ENCODE measurements at places on chromosomes 11 and 22. TPM values are rescaled to one million over a fixed set of nuclear protein-coding genes. Genes with fewer than 3 reads are reported as not detected.

GRCh38 chr11:87180742-87181141, 143.0 kb downstream of the TMEM135 start:
- no peak for DNase-seq

The OR2D2 gene
- polyA plus RNA-seq, result 0.09 TPM

The OR52N4 gene
- not detected for polyA plus RNA-seq

DNA sequence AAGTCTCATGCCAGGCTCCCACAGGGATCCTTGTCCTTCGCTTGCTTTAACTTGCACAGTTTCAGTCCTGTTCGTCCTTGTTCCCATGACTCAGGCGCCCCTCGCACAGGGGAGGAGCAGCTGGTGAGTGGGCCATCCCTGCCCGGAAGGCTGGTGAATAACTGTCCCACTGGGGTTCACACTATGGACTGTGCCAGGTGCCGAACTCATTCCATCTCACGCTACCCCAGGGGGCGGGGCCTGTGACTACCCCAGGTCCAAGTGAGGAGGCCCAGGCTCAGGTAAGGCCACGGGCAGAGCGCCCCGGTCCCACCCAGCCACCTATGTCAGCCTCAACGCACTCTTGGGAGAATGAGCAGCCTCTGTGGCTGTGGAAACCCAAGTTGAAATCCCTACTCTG, 7.2 kb upstream of the CARD10 start:
- DNase-seq, result no peak

- DNase-seq, result no peak
These were observed at the start of gene BCR for GRCh38 chr22:23180301-23180892. Gene BCR (plus strand): TSS chr22:23180509. CDS start chr22:23180961, 452 bp downstream.

GRCh38 chr11:70511345-70511744, 113.0 kb downstream of the CTTN start:
- DNase-seq, result no peak

The SC5D gene
- 62.7 TPM for polyA plus RNA-seq

- DNase-seq, result no peak
These were observed 12.3 kb downstream of the PDGFD start for GRCh38 chr11:104151404-104152204.

GRCh38 chr11:96127596-96127959, 203.7 kb upstream of the MTMR2 start:
- no peak for DNase-seq

DNA sequence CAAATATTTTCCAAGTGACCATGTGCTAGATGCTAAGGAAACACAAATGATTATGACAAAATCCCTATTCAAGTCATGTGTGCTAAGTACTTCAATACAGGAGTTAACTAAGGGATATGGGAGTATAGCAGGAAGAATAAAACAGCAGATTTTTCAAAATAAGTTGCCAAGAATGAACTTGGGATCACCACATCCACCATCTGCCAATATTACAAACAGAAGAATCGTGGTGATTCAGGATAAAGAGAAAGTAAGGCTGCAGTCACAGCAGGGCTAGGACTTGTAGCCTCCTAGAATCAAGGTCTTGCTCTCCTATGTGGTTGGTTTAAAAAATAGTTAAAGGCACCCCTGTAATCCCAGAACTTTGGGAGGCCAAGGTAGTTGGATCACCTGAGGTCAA, 34.3 kb downstream of the MRTFA start:
- no peak for DNase-seq

The SLC16A8 gene
- polyA plus RNA-seq, result 0.11 TPM

- DNase-seq, result no peak
These were observed 19.0 kb downstream of the CYTH4 start for GRCh38 chr22:37301144-37301830.

DNA sequence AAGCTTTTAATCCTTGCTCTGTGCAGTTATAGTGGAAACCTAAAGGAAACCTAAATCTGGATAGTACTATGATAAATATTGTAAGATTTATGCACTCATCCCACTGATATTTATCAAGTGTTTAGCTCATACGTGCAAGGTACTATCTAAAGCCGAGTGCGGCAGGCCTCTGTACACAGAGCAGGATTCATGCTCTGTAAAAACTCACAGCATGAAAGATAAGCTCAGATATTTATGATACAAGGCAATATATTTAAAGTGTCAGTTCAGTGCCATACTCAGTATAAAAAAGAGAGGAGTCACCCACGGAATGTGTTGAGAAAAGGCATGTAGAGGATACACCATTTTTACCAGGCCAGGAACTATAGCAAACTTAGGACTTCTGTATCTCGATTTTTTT, 66.2 kb downstream of the MAML2 start:
- no peak for DNase-seq

DNA sequence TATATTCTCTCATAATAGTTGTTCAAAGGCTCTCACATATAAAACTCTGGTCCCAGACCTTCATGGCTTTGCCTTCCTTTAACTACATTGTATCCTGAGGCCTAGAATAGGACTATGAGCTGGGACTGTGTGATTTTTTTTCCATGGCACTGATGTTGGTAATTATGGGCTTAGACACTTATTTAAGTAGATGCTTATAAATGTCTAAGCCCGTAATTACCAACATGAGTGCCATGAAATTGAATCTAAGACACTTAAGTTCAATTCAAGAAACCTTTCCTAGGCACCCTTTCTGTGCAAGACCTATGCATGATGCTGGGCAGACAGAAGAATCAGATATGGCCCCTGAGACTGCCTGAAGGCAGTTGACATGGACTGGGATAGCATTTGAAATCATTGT, 63.0 kb downstream of the P4HA3 start:
- DNase-seq, result no peak

- no peak for DNase-seq
These were observed 36.0 kb downstream of the FAM83F start for GRCh38 chr22:40030758-40031095.

GRCh38 chr22:19890502-19891316, 36.0 kb upstream of the GNB1L start:
- no peak for DNase-seq

DNA sequence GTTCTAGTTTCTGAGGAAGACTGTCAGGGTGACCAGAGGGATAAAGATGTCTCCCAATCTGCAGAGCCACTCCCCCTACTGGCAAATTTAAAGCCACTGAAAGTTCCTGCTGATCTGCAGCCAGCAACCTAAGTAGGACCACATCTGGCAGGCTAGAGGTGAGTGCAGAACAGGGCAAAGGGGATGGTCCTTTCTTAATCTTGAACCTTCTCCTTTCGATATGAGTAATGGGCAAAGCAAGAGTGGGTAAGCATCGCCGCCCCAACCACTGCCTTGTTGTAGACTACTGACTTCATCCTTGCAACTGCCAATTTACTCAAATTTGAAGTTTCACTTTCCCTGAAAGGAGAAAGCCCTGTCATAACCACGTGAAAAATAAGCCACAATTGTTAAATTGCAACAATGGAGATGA, 30.7 kb downstream of the SCUBE2 start:
- no peak for DNase-seq

- DNase-seq, result no peak
These were observed 372.1 kb downstream of the FAT3 start for GRCh38 chr11:92596596-92597317.

The CEP126 gene
- 3.7 TPM for polyA plus RNA-seq

DNA sequence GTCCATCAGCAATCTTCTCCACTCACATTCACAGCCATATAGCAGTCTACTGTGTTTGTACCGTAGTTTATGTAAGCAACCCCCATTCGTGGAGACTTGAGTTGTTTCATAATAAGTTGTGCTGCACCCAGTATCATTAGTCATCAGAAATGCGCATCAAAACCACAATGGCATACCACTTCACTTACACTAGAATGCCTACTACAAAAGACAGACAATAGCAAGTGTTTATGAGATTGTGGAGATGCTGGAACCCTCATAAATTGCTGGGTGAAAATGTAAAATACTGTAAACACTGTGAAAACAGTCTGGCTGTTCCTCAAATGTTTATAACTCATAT, 133.3 kb downstream of the ATXN10 start:
- DNase-seq, result peak; percentile 92

The APOBEC3G gene
- polyA plus RNA-seq, result 11.0 TPM

DNA sequence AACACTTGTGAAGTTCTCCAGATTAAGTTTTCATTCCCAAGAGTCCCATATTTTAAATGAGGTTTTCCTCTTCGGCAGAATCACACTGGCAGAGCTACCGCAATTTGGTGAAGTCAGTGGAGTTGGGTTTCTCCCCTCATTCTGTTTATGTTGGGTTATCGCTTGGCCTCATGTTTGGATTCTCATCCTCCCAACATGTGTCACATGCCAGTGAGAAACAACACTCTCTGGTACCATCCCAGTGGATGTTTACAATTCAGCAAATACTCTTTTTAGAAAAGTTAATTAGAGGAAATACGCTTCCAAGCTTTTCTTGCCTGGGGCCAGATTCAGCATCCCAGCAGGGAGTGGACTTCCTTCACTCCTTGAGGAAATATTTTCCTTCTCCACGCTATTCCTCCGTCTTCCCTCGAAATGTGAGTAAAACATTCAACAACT, 2.1 kb downstream of the PAMR1 start:
- no peak for DNase-seq

DNA sequence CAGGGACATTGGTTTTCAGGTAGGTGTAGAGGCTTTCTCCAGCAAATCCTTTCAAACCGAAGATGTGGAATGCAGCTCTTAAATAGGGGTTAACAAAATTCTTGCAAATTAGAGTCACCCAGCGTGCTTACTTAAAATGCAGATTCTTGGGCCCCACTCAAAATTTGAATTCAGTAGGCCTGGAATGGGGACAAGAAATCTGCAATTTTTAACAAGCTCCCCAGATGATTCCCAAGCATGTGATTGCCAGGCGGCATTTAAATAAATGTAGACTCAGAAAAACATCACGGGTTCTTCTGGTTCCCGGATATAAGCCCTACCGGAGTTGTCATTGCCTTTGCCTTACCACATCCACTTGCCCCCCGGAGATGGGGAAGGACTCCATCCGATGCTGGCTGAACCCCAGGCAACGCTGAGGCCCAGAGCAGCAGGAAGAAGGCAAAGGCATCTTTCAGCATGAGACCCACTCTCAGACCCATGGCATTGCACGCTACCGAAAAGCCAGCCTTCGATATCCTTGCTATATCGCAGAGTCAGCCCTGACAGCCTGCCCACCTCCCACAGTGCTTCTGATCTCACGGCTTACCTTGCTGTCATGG, 134.2 kb downstream of the DSCAML1 start:
- no peak for DNase-seq

The HTR3A gene
- polyA plus RNA-seq, result not detected

DNA sequence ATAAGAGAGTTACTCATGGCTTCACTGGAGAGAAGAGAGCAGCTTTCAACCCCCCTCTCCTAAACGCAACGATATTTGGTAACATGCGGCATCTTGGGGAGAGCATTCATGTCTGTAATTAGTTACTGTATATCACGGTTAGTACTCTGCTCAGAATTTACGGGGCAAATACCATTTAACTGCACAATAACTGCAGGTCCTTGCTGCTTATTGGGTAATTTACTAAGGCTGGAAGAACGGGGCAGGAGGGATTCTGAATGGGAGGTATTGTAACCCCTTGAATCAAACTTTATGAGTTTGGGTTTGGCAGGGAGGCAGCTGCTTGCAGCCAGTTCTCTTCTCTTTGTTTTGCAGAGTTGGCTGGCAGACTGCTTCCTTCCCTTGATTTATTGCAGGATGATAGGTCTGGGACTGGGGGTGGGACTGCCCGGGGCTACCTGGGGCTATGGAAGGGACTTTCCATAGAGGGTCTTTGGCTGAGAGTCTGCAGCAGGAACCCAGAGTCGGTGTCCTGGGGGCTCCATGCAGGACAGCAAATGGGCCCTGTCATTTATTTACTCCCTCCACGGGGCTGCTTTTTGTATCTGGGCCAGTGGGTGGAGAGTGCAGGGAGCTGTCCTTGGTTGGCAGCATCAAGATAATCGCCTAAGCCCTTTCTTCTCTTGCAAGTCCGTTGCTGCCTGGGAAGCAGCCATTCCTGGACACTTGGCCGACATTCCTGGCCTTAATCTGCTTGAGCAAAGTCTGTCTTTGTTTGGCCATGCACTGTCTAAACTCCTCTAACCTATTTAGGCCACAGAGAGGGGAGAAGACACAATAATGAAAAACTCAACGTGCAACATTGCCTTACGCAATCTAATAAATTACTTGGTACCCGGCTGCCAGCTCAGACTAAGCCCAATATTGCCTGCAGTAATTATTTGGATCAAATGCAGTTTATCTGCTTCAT, 188.9 kb downstream of the ST3GAL4 start:
- peak; percentile 6 for DNase-seq

GRCh38 chr22:47001288-47001687, 238.8 kb downstream of the TBC1D22A start:
- no peak for DNase-seq

DNA sequence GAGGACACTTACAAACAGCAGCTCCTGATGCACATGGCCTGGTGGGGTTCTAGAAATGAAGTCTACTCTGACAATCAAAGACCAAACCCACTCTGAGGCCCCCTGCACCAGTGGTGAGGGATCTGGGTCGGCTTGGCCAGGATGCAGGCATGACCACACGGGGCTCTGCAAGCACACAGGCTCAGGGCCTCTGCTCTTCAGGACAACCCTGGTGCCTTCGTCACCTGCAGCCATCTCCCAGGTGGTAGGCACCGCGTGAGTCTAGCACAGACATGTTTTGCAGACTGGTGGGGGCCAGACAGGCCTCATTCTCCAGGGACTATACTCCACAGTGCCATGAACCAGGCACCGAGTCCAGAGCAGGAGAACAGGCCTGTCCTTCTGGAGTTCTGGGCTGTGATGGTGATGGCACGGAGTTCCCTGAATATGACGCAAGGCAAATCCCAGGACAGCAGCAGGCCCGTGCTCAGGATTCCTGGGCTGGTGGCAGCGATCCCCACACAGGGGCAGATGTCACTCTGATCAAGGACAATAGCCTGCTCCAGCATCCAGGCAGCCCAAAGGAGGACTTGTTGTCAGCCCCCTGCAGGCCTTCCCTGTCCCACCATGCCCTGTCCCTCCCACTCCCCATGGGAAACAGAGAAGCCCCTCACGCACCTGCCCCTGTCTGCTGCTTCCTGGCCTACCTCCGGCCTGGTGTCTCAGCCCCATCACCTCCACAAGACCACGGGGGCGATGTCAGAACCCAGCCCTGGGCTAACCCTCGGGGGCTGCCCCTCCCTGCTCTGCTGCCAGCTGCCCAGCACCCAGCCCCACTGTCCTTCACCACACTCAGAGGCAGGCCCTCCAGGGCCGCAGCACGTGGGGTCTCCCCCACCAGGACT, 36.1 kb downstream of the GNB1L start:
- DNase-seq, result no peak

The CLMP gene
- 251 TPM for polyA plus RNA-seq
